ENCODE measurements at places on chromosomes 1 and 21. TPM values are rescaled to one million over a fixed set of nuclear protein-coding genes. Genes with fewer than 3 reads are reported as not detected.

DNA sequence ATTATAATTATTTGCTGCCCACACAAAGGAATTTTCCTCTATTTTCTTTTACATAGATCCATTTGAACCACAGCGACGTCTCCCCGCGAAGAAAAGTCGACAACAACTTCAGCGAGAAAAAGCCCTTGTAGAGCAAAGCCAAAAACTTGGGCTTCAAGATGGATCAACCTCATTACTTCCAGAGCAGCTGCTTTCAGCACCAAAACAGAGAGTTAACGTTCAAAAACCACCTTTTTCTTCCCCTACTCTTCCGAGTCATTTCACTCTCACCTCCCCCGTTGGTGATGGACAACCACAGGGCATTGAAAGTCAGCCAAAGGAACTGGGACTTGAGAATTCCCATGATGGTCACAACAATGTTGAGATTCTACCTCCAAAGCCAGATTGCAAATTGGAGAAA lies 7.2 kb downstream of the GORAB start:
- no peak for DNase-seq

CYP4Z1 gene
- not detected for total RNA-seq

DNA sequence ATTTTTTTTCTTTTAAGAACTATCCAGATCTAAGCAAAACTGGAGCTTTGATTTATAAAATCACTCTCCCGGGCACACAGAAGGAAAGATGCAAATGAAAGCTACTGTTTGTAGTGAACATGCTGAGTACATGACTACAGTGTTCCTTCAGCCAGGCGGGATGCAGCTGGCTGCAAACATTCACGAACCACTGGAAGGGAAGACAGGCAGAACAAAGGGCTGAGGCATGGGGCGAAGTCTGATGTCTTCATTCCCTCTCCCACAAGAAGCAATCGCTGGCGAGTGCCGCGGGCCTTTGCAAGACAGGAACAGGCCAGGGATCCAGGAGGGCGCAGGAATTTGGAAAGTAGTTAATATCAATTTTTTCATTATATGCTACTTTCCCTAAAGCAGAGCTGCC lies 257.9 kb upstream of the AJAP1 start:
- DNase-seq: no peak

A3GALT2 gene
- total RNA-seq: not detected

DNA sequence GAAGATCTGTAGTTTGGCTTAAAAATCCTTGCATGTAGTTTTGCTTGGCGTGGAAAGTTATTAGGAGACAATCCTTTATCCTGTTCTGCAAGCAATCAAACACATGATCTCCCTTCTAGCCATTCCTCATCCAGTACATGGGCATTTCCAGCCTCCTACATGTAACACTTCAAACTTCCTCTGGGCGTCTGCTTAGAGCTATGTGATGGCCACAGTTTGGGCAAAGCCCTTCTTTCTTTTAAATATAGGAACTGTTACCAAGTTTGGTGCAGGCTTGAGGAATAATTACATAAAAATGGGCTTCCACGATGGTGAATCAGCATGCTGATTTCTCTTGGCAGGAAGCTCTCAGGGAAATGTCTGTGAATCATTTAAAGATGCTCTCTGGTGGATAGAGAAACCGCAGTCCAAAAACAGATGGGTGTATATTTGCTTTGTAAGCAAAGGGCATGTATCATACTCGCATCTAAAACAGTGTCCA lies 176.9 kb upstream of the FMN2 start:
- peak; percentile 64 for DNase-seq

DNA sequence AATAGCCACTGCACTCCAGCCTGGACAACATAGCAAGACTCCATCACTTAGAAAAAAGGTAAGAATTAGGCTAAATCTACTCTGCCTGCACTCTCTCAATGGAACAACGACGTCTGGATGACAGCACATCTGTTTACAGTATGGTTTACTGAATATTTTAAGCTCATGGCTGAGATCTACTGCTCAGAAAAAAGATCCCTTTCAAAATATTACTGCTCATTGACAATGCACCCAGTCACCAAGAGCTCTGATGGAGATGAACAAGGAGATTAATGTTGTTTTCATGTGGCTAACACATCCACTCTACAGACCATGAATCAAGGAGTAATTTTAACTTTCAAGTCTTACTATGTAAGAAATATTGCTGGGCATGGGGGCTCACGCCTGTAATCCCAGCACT lies 58.0 kb downstream of the SLC27A3 start:
- DNase-seq: no peak
